ENCODE measurements at places on chromosomes 1 and 21. TPM values are rescaled to one million over a fixed set of nuclear protein-coding genes. Genes with fewer than 3 reads are reported as not detected.
A peak's percentile ranks its signal among the peaks of the same experiment; 100 is the strongest.

DNA sequence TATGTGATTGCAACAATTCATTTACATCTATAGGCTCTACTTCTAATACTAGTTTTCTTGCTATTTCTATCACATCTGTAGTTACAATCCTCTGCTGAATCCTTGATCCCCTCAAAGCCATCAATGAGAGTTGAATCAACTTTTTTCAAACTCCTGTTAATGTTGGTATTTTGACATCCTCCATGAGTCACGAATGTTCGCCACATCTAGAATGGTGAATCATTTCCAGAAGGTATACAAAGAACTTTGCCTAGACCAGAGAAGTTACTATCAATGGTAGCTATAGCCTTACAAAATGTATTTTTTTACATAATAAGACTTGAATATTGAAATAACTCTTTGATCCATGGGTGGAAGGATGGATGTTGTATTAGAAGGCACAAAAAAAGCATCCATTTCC lies 110.0 kb downstream of the AMY1C start:
- DNase-seq, result no peak

TTLL7 gene
- total RNA-seq, result 0.76 TPM

ZBTB8A gene
- total RNA-seq, result 0.27 TPM

DNA sequence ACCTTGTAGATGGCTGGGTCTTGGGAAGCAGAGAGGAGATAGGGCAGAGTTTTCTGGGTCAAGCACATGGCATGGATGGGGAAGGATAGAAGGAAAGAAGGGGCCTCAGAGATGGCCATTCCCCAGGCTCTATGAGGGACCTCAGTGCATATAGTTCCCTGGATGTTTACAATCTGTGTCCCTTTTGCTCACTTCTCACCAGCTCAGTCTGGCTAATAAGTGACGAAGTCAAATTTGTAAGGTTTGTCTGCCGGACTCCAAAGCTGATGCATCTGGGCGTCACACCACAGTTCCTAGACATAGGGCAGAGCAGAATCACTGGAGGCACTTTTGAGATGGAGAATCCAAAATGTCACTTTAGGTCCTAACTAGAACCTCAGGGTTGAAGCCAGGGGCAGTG lies 416.4 kb upstream of the PROX1 start:
- DNase-seq, result no peak

TMCC2 gene
- total RNA-seq, result 9.8 TPM

WNT9A gene
- total RNA-seq, result 0.07 TPM

GRCh38 chr21:35921471-35921870 lies 138.9 kb downstream of the SETD4 start:
- DNase-seq, result no peak

- no peak for DNase-seq
Observed at GRCh38 chr1:51671527-51672325, 54.8 kb downstream of the OSBPL9 start.

FHAD1 gene
- total RNA-seq, result not detected

GRCh38 chr1:226658546-226659125 lies 80.4 kb downstream of the ITPKB start:
- DNase-seq, result no peak

- no peak for DNase-seq
Observed at GRCh38 chr1:207064561-207064960, 11.5 kb downstream of the PFKFB2 start.

GRCh38 chr1:5725406-5725805 lies 266.8 kb downstream of the NPHP4 start:
- DNase-seq, result no peak

DNA sequence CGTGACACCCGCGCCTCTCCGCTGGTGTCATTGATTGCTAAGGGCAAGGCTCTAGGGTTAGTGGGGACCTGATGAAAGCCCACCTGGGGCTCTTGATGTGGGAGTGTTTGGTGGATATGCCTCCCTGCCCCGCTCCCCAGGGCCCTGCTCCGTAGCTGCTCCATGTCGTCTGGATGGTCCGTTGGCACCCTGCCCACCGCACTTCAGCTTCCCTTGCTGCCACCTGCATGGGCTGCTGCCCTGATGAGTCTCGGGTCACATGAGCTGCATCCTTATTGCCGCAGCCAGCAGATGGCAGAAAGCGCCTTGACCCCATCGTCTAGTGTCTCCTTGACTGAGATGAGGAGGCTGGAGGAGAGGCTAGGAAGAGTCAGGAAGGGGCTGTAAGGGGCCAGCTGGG lies 439.4 kb downstream of the CAMTA1 start:
- peak; percentile 10 for DNase-seq

GRCh38 chr1:209860293-209860881 lies 32.6 kb downstream of the UTP25 start:
- DNase-seq, result peak; percentile 78

PTGFR gene
- not detected for total RNA-seq

DNA sequence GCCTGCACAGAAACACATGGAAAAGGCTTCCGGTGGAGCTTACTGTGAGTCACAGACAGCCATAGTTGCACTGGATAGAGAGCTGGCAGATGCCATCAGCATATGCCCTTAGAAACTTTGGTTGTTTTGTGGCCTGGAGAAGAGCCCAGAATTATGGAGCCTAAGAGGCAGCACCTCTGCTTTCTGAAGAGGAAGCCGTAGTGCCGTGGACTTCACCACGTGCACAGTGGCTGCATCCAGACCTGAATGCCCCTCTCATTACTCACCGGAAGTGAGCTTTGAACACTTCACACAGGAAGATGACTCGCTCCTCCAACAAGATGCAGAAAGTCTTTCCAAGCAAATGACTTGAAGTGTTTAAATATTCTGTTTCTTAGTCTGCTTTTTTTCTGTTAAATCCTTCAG lies 28.4 kb downstream of the JUN start:
- DNase-seq, result peak; percentile 80

- no peak for DNase-seq
Observed at GRCh38 chr1:168454211-168454815, 89.5 kb downstream of the XCL2 start.

DNA sequence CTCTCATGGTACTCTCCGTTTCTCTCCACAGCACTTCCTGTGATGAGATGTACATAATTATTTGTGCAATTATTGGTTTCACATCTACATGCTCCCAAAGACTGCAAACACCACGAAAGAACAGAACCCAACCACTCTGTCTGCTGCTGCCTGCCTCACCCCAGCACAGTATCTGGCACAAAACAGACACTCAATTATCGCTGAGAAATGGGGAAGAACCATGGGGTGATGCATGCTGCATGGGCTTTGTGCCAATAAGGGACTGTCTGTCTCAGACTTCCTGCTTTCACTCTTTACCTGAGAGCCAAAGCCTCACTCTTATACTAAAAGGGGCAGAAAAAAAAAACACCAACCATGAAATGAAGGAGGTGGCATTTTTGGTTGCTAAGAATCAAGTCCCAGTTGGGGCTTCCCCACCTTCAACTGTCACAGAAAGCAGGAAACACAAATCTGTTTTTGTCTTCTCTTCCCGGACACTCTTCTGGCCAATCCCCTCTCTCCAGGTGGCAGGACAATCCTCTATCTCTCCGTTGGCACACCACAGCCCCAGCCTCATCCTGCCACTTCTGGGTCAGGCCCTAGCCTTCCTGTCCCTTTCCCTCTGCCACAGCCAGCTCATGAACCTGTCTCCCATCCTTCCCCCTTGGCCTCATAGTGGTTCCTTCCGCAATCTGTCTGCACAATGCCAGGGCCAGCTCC lies 82.0 kb downstream of the TGFBR3 start:
- peak; percentile 86 for DNase-seq

CELA3A gene
- total RNA-seq, result not detected

DNA sequence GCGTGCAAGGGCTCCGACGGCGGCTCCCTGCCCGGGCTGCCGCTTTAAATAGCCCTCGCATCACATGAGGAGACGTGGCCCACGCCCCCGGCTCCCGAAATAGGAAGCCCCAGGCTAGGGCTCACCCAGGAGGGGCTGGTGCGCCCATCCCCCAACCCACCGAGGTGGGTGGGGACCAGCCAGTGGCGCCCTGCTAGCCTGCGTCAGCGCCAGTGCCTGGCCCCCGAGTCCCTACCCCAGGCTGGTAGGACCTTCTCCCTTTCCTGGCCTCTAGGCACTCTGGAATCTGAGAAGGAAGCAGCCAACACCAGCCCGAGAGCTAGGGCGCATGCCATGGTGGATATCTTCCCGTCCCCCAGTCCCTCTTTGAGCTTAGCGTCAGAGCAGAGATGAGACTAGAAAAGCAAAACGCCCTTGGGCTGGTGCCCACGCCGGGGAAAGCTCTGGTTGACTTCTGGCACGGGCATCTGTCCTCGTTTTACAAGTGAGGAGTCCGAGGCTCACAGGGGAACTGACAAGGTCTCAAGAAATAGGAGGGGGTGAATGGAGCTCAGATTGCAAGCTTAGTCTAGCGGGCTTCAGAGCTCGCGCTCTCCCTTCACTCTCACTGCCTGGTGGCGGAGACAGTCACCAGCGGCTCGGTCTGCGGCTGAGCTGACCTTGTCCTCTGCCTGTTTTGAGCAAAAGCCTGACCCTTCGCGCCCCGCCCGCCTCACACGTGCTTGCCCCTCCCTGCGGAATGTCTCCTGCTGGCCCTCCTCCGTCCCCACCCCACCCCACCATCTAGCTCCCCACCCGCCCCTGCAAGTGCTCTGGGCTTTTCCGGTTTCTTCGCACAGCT lies at the start of gene FABP3:
Gene FABP3, minus strand, starts transcription at position 21 of the 841 bp plus-strand sequence. CDS start 62 bp downstream, outside the sequence.
- peak; percentile 33 for DNase-seq

CAPZB gene
- total RNA-seq, result 388 TPM
